Tracheal epithelial cell (primary cell): ENCODE measurements at places on chromosomes 4 and X. TPM values are rescaled to one million over a fixed set of nuclear protein-coding genes. Genes with fewer than 3 reads are reported as not detected.

SLC34A2 gene
- total RNA-seq = 0.21 and 3.6 TPM in 2 replicates

POLA1 gene
- 8.2 and 9.4 TPM in 2 replicates for total RNA-seq

EGF gene
- total RNA-seq = 0.48 and 1.3 TPM in 2 replicates

CRMP1 gene
- total RNA-seq = 0.24 TPM in 1 of 2 replicates, not detected in the other

PITX2 gene
- total RNA-seq = not detected in 2 replicates
